HFF-Myc (cell line): ENCODE measurements at places on chromosomes 3 and 15.

DNA sequence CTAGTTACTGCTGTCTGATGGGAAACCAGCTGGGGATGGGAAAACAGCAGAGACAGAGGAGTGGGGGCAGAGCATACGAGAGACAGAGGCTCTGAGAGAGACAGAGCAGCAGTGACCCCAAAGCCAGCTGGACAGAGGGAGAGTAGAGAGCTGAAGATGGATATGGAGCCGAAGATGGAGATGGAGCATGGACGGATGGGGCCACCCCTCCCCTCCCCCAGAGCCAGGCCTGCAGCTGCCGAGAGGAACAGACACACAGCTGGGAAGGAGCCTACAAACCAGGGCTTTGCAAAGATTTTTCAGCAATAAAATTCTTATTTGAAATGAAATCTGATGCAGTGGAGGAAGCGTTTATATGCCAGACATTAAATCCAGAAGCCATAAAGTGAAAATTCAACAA is 167.6 kb upstream of the LINGO1 start:
- no peak for DNase-seq

GRCh38 chr3:17088602-17089313 is 204.0 kb downstream of the PLCL2 start:
- no peak for DNase-seq

DNA sequence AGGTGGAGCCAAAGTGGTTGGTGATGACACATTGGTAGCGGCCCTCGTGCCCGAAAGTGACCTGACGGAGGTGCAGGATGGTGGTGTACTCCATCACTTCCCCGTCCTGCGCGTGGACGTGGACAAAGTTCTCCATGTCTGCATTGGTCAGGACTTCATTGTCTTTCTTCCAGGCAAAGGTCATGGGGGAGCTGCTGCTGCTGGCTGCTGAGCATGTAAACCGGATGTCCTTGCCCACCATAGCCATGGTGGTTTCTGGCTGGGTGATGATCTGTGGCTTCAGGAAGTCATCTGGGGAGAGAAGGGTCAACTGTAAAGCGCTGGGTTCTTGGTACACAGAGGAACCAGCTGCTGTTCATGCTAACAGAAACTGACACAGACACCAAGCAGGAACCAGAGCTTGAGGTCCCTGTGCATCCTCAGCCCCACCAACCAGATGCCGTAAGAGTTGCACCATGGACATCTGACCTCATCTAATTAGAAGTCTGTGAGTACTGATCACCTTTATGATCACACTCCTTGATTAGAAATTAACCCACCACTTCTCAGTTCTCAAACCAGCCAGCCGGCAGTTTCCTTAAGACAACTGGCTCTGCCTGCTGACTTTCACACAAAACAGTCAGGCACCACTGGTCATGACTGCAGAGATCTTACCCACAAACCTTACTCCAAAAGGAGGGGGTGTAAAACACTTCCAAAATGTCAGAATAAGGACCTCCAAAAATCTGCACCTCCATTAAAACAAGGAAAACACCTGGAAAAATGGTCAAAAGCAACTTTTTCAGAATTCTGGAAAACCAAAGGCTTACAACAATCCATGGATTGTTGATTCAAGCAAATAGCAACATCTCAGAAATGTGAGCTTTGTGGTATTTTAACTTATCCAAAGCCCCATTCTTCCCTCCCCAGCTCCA is 114.6 kb downstream of the LRIG1 start:
- DNase-seq = no peak

DNA sequence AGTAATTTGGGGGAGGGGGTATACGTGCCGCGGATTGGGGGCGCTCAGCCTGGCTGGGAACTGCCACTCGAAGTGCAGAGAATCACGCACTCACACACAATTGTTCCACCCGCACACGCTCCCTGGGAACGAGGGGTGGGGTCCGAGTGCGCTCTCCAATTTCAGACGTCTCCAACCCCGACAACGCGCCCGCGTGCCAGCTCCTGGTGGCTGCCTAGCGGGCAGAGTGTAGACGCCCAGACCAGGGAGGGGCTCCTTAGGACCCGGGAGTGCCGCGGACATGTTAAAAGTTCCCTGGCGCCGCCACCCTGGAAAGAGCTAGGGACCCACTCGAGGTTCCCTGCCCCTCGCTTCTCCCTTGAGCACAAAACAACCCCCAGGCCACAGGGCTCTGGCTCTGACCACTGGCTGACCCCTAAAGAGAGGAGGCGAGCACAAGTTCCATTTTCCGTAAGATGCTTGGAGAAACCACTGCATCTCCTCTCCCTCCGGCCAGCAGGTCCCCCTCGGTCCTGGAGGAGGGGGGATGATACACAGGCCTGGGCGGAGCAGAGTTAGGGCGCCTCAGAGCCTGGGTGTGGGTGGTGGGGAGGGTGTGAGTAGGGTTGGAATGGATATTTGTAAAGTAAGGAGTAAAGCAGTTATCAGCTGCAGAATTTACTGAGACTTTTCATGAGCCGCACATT is 894 bp upstream of the ANKRD63 start:
- no peak for DNase-seq

- no peak for DNase-seq
Observed at GRCh38 chr3:161822291-161822690, 325.7 kb downstream of the OTOL1 start.

GRCh38 chr3:103499967-103500366 is 1065.2 kb downstream of the ZPLD1 start:
- DNase-seq = no peak

GRCh38 chr3:54237109-54237508 is 114.8 kb downstream of the CACNA2D3 start:
- DNase-seq = no peak

DNA sequence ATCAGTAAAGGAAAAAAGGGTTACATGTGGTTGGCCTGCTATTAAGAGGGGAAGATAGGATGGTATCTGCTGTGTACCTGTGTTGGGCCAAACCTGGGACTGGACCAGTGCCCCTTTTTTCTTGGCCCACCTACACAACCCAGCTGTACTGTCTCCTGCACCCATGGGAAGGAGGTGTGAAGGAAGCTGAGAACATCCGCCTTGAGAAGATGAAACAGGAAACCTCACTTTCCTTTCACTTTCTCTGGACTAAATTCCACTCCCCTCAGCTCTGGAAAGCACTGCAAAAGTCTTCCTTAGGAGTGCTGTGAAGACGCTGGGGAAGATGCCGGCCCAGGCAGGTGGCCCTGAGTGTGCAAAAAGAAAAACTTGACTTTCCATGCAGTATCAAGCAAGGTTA is 37.6 kb downstream of the LRRN1 start:
- DNase-seq = no peak

- no peak for DNase-seq
Observed at GRCh38 chr15:44781128-44781810, 44.9 kb downstream of the TRIM69 start.

DNA sequence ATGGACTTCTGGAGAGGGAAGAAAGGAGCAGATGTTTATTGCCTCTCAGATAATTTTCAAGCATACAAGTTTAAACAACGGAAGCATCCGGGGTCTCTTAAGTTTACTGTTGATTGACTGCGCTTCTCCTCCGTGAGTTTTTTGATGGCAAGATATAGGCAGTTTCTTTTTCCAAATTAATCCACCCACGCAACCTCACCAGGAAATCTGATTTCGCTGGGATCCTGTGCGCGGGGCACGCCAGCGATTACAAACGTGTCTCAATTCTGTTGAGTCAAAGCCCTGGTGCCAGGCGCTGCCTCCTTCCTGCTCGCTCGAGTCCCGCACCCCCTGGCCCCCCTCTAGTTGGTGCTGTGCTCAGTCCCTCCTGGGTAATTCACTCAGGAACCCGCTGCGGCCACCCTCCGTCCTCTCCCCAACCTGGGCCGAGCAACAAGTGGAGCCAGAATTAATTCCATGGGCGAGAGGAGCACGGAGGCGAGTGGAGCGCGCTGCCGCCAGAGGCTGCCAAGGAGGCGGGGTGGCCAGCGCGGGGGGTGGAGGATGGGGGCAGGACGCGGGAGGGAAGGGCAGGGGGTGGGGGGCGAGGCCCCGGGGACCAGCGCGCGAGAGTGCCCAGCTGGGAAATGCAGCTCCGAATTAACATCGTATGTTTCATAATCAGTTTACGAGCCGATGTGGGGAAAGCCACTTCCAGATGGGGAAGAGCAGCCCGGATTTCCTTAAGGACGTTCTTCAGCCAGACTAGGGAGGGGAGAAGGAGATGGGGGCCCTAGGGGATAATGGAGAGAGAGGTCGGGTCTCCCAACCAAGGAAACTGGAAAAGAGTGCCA is 6.0 kb downstream of the WNT5A start:
- DNase-seq = no peak

GRCh38 chr3:7841451-7841850 is 660.2 kb upstream of the LMCD1 start:
- DNase-seq = no peak

DNA sequence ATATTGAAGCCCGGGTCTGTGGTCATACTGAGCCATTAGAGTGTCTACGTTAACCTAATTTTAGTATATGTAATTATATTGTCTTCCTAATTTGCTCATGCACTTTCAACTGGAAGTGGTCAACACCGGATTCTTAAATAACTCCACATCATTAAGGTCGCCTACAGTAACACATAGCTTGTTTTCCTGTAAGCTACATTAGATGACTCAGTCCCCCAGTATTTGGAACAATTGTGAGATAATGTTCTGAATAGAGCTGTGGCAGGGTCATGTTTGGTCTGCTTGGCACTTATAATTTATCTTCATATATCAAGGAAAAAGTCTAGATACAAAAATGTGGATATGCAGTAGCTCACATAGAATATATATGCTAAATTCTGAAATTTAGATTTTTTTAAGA is 486.2 kb downstream of the IGSF11 start:
- DNase-seq = no peak

DNA sequence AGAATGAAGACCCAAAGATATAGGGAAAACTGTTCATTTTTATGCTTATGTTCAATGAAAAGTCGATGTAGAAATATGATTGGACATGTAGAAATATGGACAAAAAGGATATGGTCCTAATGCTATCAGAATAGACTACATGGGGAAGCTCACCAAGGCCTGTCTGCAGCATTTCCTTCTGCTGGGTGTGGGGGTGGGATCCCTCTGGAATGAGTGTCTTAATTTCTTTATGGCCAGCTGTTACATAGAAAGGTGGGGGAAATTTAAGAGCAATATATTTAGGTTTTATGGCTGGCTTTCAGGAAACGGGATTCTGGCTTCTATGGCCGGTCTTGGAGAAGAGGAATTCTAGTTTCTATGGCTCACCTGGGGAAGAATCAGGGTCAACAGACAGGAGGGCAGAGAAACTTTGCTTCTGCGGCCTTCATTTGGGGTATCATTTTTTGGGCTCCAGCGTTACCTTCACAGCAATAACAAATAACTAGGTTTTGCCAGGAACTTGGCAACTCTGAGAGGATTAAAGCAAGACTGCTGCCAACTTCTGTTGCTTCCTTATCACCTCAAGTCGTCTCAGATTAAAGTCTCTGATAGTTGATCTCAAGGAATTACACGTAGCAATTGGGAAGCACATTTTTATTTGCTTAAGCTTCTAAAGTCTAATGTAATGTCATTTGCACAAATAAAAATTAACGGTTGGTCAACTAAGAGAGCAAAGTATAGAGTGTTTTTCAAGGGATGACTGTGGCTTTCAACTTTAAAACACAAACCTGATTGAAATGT is 57.0 kb upstream of the GATM start:
- DNase-seq = no peak

DNA sequence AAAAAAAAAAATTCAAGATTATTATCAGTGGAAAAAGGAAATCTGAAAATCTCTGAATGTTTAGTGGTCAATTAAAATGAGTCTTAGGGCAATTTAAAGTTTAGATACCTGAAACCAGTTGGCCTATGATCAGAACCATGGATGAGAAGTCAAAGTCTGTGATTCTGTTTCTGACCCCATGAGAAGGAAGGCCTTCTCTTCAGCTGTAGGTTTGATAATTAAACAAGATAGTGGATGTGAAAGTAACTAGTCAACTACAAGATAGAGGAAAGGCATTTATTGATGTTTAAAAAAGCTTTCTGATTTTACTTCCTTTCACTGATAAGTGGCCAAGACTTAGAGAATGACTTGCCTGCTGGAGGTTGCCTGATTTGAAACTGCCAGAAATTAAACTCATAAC is 8.7 kb downstream of the PLS1 start:
- no peak for DNase-seq

- DNase-seq = no peak
Observed at GRCh38 chr3:159473206-159473605, 515.4 kb upstream of the IL12A start.

DNA sequence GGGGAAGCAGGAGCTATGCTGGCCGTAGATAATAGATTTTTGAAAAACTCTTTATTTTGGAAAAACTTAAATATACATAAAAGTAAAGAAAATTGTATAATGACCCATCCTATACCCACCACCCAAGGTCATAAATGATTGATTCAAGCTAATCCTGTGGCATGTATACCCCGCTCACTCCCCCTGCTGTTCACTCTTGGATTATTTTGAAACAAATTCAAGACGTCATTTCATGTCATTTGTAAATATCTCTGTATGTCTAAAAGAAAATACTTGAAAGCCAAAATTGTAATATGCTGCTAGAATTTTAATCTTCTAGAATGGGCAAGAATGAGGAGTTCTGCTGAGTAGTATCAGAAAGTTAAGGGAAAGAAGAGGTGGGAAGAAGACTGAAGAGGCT is 241.7 kb downstream of the FEZF2 start:
- no peak for DNase-seq

DNA sequence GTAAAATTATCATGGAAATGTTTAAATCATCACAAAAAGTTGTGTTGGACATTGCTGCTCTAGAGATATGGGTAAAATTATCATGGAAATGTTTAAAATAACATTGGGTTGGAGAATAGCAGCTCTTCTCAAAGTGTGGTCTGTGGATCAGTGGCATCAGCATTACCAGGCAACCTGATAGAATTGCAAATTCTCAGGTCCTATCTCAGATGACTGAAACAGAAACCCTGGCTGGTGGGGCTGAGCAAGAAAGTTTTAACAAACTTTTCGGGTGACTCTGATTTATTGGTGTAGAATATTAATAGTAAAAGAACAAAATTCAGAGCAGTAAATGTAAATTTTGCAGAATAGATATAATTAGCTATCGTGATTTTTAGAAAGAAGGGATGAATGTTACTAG is 28.9 kb downstream of the NXPE3 start:
- DNase-seq = no peak

GRCh38 chr15:67290319-67290718 is 35.7 kb downstream of the IQCH start:
- no peak for DNase-seq
